ENCODE measurements at places on chromosomes 13 and 19.

DNA sequence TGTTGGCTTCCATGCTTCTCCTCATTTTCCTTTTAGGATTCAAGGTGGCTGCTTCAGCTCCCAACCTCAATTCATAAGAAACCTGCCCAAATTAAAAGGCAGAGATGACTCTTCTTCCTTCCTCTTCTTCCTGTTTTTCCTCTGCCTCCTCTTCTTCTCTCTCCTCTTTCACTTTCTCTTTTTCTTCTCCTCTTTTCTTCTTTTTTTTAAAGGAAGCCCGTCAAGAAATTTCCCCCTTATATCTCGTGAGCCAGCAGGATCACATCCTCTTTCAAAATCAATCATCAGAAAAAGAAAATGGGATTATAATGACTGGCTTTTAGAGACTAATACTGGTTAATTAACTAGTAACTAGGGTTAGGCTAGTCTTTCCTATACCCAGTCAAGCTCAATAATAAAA, 220.3 kb downstream of the NBEA start:
- no peak for DNase-seq

- no peak for DNase-seq
These were observed 3.1 kb upstream of the OLFM2 start for GRCh38 chr19:9939301-9939913.

- DNase-seq, result peak; percentile 67
These were observed 511 bp downstream of the GARRE1 start for GRCh38 chr19:34254698-34255432.

DNA sequence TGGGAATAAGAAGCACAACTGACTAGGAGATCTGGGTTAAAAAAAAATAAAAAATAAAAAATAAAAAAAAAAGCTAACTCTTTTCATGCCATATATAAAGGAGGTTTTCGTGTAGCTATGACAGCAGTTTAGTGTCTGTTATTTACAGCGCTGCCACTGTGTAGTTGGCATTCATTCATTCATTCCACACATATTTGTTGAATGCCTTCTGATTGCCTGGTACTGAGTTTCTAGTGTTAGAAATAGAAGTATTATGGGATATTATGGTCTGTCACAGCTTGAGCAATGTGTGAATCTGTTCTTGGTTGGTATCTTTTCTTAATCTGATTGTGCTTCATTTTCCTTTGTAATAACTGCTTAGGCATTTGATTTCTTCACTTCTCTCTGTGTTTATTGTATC, 237.4 kb downstream of the NBEA start:
- DNase-seq, result no peak

GRCh38 chr13:54750521-54750920, 1721.9 kb downstream of the OLFM4 start:
- no peak for DNase-seq

Measured in natural killer cell treated with Interleukin-12 subunit alpha and Interleukin-12 subunit beta and Interleukin-15 and Interleukin-18, amount 100 ng/mL, for 72 hours (primary cell).